ENCODE measurements at places on chromosomes 16 and 17.

- DNase-seq: no peak
Measured at GRCh38 chr16:69796285-69797118, 34.4 kb downstream of the WWP2 start.

DNA sequence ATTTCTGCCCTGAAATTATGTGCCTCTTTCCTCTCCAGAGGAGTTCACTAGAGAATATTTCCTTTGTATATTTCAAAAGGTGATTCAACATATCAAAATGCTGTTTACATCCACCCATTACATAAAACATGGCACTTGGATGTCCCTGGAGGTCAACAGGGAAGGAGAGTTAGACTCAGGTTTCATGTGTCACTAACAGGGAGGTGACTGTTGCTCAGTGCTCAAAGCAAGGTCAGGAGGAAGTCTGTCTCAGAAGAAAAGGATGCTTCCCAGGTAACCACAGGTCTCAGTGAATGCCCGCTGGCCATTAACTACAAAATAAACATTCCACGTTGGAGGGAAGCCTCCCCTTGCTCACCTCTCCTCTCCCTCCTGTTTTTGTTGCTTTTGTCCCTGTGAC lies 198.6 kb downstream of the AXIN2 start:
- no peak for DNase-seq

- no peak for DNase-seq
Measured at GRCh38 chr17:36691606-36692005, 90.2 kb downstream of the MRM1 start.

DNA sequence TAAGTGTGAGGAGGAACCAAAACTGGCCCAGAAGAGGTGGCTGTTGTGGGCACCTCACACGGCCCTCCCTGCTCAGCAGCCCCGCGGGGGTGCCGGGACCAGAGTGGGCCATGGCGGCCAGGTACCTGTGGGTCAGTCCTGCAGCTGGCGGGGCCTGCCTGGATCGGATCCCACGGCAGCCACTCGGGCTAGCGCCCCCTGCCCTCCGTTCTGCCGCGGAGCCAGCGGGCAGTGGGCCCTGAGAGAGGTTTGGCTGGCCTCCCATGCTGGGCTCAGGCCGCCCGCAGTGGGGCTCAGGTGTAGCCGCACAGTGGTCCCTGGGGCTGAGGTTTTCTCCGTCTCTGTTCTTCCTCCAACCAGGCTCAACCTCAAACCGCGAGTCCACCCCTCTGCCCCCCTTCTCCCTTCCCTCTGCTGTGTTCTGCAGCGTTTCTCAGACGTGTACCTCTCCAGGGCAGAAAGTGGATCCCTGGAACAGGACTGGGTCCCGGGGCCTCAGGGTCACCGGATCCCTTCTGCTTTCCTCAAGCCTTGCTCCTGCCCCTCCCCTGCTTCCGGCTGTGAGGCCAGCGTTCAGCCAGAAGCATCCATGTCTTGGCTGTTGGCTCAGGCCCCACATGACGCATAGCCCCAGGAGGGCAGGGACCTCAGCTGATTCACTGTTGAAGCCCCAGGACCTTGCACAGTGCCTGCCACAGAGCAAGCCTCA lies 28.6 kb upstream of the ITGA3 start:
- no peak for DNase-seq

DNA sequence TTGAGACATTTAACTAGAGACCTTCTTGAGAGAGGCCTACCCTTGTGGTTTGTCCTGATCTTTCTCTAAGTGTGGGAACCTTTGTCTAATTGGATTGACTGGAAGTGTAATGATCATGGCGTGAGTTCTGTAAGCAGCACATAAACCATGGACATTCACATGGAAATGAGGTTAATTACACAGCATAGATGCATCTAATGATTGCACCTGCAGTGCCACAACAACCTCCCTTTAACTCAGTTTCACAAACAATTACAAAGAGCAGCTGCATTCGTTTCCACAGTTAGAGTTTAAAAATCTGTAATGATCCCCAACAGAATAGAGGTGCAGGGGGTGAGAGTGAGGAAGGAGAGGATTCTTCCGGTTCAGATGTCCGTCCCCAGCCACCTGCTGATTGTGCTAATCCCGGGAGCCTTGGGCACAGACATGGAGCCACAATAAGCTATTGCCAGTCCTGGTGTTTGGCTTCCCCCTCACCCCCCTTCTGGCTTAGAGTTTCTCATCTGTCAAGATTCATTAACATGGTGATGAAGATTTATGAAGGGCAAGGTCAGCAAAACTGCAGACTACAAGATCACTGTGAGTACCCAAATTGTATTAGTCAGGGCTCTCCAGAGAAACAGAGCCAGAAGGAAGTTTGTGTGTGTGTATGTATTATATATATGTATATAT lies 659.2 kb upstream of the SOX9 start:
- no peak for DNase-seq

DNA sequence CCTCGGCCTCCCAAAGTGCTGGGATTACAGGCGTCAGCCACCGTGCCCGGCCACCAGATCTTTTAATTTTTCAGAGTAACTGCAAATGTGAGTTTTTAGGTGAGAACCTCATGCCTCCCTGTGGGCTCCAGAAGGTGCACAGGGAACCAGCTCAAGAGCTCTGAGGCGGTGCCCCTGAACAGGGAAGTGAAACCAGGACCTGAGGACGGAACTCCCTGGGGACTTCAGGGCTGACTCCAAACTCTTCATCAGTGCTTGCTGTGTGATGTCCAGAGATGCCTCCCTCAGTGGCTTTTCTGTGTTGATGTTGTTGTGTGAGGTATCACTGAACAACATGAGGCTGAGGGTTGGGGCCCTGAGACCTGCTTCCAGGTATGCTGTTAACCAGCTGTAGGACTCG lies 23.8 kb downstream of the SLC12A3 start:
- peak; percentile 55 for DNase-seq

GRCh38 chr16:6018848-6019489 lies 921.4 kb upstream of the EEF2KMT start:
- DNase-seq: no peak

DNA sequence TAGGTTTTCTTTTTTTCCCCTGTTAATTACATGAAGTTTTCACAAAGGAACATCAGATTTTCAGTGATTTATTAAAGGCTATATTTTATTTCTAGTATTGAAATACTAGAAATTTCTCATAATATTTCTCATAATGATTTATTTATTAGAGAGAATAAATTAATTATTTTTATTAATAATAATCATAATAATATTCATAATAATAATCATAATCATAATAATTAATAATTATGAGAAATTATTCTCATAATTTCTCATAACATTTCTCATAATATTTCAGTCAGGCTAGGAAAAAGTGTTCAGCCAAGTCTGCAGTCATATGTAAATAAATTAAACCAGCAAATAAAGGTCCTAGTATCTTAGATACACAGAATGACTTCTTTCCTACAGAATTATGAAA lies 41.4 kb downstream of the CNTNAP4 start:
- DNase-seq: no peak

GRCh38 chr16:883340-883739 lies 82.8 kb upstream of the GNG13 start:
- DNase-seq: no peak

DNA sequence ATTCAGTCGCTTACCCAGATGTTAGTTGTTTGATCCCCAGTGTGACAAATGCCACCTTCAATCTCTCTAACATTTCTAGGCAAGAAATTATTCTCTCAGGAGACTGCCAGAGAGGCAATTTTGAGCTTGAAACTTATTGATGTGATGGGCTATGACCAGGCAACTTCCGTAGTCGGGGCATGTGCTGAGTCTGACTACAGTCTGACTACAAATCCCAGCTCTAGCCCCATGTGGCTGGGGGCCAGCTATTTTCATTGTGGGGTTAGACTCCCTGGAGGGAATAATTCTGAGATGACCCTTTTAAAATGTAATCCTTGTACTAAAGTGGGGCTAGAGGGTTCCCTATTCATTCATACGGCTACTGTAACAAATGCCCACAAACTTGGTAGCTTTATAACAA lies 65.9 kb downstream of the RBFOX1 start:
- no peak for DNase-seq

DNA sequence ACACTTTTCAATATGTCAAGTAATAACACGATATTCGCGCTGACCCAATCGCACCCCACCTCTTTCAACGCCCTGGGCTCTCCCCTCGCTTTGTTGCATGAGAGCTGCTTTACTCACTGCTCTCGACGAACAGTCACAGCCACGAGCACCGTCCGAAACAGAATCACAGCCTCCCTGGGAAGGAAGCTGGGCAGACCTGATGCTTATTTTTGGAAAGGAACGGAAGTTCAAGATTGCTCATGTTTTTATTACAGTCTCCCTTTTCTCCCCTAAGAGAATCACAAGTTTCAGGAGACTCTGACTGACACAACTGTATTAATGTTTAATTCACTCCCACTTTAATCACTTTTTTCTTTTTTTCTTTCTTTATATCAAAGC lies 67.8 kb downstream of the ANKRD11 start:
- DNase-seq: no peak

GRCh38 chr16:23016368-23016767 lies 132.9 kb downstream of the USP31 start:
- no peak for DNase-seq

DNA sequence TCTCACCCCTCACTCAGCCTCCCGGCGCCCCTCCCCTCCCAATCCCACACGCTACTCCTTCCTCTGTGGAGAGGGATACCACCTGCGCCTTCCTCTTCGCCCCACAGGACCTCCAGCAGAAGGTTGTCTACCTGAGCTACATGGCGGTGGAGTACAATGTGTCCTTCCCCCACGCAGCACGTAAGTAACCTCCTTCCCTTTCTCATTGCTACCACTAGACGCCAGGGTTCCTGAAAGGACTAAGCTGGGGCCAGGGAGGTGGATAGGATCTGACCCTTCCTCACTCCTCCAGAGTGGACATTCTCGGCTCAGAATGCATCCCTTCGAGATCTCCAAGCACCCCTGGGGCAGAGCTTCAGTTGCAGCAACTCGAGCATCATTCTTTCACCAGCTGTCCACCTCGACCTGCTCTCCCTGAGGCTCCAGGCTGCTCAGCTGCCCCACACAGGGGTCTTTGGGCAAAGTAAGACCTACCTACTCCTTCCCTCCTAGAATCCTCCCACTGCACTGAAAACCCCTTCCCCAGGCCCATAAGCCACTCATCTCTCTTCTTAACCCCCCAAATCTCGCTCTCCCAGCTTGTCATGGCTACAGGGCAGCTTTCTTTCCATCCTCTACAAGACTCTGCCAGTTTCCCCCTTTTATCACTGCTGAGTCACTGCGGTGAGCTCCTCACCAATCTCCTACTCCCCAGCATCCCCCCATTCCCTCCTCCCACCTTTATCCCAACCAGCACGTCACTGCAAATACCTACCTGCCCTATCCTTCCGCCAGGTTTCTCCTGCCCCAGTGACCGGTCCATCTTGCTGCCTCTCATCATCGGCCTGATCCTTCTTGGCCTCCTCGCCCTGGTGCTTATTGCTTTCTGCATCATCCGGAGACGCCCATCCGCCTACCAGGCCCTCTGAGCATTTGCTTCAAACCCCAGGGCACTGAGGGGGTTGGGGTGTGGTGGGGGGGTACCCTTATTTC lies 1.5 kb downstream of the CD68 start:
- DNase-seq: no peak

Data from activated B cell treated with CpG ODN at 0.5 μM for 24 hours (primary cell).